ENCODE measurements at places on chromosomes 16 and 17.

GRCh38 chr17:4177806-4178205 lies 34.8 kb downstream of the CYB5D2 start:
- no peak for DNase-seq

DNA sequence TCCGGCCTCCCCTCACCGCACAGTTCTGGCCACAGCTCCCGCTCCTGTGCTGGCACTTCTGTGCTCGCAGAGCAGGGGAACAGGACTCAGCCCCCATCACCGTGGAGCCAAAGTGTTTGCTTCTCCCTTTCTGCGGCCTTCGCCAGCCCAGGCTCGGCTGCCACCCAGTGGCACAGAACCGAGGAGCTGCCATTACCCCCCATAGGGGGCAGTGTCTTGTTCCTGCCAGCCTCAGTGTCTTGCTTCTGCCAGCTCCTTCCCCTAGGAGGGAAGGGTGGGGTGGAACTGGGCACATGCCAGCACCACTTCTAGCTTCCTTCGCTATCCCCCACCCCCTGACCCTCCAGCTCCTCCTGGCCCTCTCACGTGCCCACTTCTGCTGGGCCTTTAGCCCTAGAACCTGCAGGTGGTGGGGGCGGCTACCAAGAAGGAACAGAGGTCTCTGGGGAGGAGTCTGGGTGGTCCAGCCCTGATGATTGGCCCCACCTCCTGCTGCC lies 645 bp upstream of the ELMO3 start:
- no peak for DNase-seq

- no peak for DNase-seq
Measured at GRCh38 chr17:42288803-42289610, 709 bp downstream of the STAT5A start.

GRCh38 chr16:22240023-22240710 lies 34.1 kb downstream of the EEF2K start:
- DNase-seq, result no peak

- no peak for DNase-seq
Measured at GRCh38 chr16:22394121-22394520, 19.7 kb upstream of the CDR2 start.

DNA sequence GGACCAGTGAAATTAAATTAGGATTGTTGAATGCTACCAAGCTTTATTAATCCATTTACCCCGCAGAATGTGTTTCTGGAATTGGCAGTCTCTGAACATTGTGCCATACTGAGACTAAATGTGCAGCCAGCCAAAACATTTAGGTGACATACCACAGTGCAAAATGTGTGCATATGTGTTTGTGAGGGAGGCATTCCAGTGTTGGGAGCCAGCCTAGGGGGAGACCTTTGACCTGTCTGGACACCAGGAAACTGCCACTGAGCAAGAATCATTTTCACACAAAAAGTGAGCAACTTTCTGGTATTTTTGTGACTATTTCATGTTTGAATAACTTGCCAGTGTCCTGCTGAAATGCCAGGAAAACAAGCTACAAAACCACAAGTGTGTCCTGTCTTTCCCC lies 64.7 kb upstream of the SLC12A3 start:
- DNase-seq, result no peak

- DNase-seq, result peak; percentile 77
Measured at GRCh38 chr16:53094013-53094630, 39.3 kb downstream of the CHD9 start.

GRCh38 chr16:9366048-9366969 lies 274.9 kb downstream of the HAPSTR1 start:
- DNase-seq, result no peak

DNA sequence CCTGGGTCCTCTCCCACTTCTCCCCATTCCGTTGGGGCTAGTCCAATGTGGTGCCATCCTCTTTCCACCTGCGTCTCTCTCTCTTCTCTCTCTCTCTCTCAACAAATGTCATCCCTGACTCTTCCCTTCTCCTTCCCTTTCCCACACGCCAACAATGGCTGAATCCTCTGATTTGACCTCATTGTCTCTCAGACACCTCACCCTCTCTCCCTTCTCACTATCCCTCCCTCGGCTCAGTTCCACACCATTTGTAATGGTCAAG lies 628 bp upstream of the ZNF18 start:
- DNase-seq, result no peak

- DNase-seq, result no peak
Measured at GRCh38 chr17:77898521-77899434, 59.7 kb upstream of the TNRC6C start.

DNA sequence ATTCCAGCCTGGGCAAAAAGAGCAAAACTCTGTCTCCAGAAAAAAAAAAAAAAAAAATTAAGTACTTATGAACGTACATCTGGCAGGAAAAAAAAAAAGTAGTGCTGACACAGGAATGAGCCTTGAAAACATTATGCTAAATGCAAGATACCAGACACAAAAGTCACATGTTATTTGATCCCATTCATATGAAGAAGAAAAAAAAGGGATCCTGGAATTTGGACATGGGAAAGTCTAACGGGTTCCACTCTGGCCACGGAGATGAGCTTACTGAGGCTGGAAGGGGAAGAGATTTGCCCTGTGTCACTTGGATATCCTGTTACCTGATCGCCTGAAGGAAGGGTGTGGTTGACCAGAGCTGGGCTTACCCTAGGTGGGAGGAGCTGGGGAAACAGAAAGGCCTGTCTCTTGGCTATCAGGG lies 251.9 kb downstream of the PARN start:
- no peak for DNase-seq

DNA sequence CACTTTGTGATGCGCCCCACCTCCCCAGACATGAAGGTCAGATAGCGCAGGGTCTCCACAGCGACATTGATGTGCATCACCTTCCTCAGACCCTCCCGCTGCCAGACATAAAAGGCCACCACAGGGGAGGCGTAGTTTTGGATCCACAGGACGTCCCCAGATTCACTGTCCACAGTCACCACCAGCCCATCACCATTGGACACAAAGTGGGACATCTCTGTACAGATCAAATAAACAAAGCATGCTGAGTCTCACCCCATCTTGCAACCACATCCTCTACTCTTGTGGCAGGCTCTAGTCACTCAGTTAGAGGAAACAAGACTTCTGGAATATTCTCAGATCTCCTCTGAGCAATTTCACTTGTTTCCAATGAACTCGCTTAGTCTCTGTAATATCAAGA lies 46.3 kb upstream of the ICAM2 start:
- DNase-seq, result no peak

DNA sequence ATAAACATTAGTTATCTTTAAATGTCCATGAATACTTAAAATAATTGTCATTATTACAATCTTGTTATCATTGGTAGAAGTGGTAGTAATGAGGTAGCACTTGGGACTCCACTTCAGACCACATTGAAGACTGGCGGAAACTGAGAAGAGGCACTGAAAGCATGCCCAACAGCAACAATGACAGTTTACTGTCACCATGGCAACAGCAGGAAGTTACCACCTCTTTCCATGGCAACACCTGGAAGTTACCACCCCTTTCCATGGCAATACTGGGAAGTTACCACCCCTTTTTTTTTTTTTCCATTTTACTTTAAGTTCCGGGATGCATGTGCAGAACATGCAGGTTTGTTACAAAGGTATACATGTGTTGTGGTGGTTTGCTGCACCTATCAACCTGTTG lies 494.9 kb upstream of the RBFOX1 start:
- no peak for DNase-seq

DNA sequence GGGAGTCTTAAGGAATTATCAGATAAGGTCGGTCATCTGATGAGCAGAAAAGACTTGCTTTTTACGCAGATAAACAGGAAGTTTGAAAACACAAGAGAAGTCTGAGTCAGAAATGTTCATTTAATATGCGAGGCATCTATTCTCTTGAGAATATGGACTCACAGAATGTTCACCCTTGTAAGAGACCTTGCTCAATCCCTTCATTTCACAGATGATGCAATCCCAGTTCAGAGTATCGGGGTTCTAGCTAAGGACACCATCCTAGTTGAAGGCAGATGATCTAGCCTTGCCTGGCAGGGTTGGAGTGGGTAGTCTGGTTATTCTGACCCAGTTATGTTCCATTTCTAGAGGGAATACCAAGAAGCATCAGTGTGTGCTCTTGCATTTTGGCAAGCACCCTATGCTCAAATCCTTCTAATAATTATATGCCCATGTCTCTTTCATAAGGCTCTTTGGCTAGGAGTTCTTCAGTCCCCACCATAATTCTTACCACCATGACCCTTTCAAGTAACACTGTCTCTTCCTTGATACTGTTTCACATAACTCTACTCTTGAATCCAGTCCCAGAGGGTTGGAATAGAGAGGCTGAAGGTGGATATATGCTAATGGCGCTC lies 42.5 kb downstream of the YPEL2 start:
- no peak for DNase-seq

DNA sequence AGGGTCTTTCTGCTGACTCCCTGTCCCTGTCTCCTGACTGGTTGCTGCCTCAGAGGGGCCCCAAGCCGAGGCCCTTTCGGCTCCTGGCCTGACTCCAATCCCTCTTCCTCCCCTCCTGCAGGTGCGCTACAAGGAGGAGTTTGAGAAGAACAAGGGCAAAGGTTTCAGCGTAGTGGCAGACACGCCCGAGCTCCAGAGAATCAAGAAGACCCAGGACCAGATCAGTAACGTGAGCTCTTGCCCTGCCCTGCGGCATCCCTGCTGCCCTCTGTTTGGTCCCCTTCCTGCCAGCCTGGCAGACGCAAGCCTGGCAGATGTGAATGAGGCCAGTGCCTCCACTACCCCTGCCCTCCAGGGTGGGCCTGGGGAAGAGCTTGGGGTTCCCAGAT lies 27.1 kb upstream of the LASP1NB start:
- no peak for DNase-seq

DNA sequence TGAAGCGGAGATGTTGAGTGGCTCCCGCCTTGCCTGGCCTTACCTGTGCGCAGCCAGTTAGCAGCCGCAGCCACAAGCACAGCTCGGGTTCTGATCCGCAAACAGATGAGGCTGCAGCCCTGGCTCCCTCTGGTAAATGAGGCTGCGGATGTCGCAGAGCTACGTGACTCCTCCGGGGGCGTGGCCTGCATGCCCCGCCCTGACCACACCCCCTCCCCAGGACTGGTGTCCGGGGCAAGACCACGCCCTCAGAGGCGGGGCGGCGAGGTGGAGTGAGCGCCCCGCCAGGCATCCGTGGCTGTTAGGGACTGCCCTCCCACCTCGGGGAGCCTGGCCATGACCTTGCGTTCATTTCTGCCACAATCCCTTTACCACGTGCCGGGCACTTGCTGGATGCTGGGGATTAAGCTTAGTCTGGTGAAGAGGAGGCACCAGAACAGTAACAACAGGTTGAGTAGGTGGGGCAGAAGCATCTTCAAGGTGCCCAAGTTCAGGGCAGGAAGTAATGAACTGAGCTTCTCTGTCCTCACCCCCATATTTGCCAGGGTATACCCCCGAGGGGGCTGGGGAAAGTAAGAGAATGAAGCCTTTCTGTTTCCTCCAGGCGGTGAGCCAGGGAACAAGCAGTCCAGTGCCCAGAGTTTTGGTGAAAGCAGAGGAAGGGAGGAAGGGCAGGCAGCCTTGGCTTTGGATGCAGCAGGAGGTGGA lies at the start of gene ALDOC:
Gene ALDOC (minus strand): TSS at position 138 of the 708 bp plus-strand sequence. CDS start 1,363 bp downstream, outside the sequence.
- peak; percentile 97 for DNase-seq

DNA sequence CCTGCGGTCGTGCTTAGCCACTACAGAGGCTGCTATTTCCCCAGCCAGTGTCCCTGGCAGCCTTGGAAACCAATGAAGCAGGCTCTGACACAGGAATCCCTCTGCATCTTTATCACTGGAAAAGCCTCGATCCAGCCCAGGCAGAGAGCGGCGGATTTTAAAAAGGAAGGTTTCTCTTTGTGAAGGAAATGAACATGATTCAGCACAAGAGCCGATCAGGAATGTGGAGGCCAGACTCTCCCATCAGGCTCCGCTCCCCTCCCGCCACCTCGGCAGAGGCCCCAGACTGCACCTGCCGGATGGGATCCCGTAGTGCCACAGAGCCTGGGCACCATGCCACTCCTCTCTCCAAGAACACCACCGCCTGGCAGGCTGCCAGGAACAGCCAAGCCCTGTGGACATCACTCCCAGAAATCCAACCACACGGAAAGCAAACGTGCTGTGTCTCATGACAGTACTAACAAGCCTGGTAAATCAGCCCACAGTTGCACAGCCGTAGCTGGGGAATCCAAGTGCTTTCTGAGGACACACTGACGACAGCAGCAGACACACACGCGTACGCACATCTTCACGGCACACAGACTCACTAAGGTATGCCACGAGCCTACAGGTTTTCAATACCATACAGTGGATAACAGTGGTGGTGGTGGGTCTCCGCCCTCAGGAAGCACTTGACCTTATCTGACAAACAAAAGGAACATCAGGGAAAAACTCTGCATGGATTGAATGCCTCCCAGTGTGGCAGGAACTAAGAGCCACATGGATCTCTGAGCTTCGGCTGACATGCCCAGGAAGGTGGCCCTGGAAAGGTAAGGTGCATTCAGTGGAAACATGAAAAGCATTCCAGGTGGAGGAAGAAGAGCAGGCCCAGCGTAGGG lies 5.4 kb downstream of the LRRC75A start:
- DNase-seq, result peak; percentile 81
